Suppressor macrophage treated with lipopolysaccharide for 4 hours (primary cell): ENCODE measurements at places on chromosomes 12 and 14.

DNA sequence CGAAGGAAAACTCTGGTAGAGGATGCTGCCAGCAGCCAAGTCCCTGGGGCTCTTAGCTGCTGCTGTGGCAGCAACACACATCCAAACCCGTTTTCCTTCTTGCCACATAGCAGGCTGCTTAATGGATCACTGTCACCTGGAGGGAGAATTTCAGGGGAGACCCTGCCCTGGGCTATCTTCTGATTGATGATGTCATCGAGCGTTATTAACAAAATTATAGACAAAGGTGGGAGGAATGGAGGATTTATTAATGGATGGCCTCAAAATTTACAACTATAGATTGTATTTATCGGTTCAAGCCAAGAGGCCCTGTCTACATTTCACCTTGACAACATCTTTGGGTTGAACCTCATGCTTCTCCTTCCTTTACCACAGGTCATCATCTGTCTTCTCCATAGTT, 120.8 kb upstream of the PZP start:
- no peak for DNase-seq

DNA sequence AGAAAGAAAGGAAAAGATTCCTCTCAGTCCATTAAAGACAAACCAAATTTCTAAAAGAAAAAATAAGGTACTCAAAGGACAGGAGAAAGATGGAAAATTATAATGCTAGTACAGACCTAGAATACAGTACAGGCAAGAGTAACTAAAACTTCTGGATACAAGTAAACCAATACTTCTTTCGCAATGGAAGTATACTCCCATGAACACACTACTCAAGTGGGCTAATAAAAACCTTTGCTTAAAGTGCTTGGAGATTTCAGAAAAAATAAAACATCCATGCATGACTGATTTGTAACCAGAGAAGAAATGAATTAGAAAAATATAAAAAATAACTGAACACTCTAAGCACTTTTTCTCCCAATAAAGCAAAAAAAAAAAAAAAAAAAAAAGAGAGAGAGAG, 3.5 kb downstream of the ZBTB25 start:
- no peak for DNase-seq

GRCh38 chr12:116939734-116940133, 29.0 kb downstream of the FBXW8 start:
- DNase-seq, result no peak

DNA sequence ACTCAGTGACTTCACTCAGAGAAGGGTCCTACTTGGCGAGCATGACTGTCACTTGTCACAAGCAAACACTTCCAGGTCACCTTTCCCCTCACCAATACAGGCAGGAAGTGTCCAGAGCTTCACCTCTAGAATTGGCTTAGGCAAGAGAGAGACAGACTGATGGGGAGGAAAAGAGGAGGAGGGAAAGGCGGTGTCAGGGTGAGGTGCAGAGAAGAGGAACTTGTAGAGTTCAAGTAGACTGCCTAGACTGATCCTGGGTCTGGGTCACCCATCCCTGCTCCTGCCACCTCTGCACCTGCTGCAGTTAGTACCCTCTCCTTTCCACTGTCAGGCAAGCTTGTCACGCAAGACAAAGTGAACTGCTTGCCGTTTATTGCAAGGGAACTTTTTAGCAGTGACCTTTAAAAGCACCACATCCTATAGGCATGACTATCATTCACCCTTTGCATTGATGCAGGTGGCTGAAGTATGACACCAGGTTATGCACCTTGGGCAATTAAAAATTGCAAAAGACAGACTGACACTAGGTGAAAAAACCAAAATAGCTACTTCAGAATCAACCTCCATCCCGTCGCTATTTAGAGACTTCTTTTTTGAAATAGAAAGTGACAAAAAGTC, 292.4 kb downstream of the SYT1 start:
- no peak for DNase-seq

- no peak for DNase-seq
Measured at GRCh38 chr14:104567141-104567956, 12.2 kb upstream of the C14orf180 start.

DNA sequence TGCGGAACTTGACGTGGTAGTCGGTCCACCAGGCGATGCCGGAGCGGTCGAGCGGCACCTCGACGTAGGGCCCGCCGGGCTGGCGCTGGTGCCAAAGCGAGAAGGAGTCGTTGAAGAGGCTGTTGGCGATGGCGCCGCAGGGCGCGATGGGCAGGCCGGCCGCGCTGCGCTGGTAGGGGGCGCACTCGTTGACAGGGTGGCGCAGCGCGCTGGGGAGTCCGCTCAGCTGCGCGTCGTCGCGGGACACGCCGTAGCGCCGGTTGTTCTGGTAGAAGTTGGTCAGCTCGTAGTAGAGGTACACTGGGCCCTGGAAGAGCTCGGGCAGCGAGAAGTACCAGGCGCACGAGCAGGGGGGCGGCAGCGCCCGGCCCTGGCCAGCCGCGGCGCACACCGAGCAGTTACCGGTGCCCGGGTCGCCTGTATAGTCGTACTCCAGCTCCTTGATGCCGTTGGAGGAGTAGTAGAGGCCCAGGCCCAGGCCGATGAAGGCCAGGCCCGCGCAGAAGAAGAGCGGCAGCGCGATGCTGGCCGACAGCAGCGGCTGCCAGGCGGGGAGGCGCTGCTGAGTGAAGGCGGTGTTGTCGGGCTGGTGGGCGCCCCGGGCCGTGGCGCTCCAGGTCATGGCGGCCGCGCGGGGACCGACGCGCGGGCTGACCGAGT, 482 bp downstream of the TMEM30B start:
- peak; percentile 65 for DNase-seq

- DNase-seq, result no peak
Measured at GRCh38 chr14:99321236-99321925, 49.4 kb upstream of the BCL11B start.

DNA sequence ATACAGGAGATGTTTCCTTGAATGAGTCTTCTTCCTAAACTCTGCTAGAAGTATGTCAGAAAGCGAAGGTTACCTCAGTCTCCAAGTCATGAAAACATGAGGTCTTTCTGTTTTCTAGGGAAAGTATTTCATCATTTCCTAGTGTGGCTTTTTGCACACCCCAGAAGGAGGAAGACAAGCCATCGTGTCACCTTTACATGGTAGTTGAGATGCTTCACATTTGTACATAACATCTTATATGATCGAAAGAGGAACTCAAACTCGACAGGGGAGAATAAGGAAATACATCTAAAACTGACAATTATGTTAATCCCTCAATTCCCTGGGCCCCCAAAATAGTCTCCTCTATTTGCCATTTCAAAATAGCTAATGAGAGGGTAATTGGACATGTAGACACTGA, 214.1 kb upstream of the PLEKHG7 start:
- peak; percentile 34 for DNase-seq

DNA sequence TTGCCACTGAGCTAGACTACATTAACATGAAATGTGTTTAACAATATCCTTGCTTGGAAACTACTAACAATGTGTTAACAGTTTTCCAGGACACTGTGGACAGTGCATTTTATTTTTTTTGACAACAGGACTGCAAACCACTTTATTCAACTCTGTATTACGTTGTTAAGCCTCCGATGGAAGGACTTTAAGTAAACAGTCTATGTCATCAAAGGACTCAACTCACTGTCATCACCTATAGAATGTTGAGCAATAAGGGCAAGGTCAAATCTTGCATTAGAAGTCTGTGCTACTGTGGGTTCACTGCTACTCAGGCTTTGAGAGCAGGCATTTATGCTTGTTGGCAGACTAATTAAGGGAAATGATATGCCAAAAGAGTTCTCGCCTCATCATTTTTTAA, 483.7 kb downstream of the FLRT2 start:
- no peak for DNase-seq

DNA sequence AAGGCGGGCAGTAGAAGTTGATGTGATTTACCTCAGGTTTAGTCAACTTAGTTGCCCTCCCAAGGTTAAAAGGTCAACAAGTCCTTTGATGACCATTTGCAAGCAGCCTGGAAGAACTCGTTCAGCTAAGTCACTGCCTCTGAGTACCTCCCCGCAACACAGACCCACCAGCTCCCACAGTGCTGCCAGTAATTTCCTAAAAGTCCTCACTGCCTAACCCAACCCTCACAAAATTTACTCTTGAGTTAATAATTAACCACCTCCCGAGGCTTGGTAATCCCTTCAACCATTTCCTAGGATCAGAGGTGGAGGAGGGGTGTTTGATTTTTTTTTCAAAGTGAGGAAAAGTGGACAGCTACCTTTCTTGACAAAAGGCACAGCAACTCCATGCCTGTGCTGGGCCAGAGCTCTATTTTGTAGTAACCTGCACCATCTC, 55.8 kb downstream of the MAP3K9 start:
- DNase-seq, result no peak

- DNase-seq, result no peak
Measured at GRCh38 chr12:92404921-92405320, 259.3 kb upstream of the BTG1 start.

GRCh38 chr12:107027636-107028053, 40.7 kb upstream of the MTERF2 start:
- peak; percentile 58 for DNase-seq

GRCh38 chr12:94282675-94283074, 134.3 kb downstream of the PLXNC1 start:
- DNase-seq, result no peak

- DNase-seq, result peak; percentile 61
Measured at GRCh38 chr14:60064491-60065072, 27.1 kb upstream of the PCNX4 start.

- DNase-seq, result peak; percentile 44
Measured at GRCh38 chr12:94603434-94604365, 46.7 kb downstream of the TMCC3 start.

DNA sequence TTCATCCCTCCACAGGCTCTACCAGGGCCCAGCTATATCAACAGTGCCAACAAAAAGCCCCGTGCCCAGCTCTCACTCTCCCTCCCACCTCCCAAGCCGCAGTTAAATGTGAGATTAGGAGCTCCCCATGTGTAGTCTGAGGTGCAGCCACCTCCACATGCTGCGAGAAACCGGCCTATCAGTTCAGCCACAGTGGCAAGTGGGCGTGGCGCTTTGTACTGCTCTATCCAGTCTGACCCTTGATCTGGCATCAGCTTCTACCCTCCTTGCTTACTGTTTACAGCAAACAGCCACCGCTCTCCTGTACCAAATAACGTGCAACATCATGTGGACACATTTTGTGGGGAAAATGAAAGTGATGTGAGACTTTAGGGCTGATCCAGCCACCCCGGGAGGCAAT, 1.7 kb downstream of the PLEK2 start:
- DNase-seq, result no peak

- peak; percentile 85 for DNase-seq
Measured at GRCh38 chr12:26704684-26705460, 128.1 kb downstream of the ITPR2 start.

DNA sequence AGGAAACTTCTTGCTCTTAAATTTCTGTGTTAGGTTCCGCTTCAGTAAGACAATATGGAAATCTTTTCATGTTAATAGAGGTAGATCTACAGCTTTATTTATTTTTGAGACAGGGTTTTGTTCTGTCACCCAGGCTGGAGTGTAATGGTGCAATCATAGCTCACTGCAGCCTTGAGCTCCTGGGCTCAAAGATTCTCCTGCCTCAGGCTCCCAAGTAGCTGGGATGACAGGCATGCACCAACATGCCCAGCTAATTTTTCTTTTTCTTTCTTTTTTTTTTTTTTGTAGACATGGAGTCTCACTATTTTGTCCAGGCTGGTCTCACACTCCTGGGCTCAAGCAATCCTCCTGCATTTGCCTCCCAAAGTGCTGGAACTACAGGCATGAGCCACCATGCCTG, 70.1 kb downstream of the DAO start:
- no peak for DNase-seq

DNA sequence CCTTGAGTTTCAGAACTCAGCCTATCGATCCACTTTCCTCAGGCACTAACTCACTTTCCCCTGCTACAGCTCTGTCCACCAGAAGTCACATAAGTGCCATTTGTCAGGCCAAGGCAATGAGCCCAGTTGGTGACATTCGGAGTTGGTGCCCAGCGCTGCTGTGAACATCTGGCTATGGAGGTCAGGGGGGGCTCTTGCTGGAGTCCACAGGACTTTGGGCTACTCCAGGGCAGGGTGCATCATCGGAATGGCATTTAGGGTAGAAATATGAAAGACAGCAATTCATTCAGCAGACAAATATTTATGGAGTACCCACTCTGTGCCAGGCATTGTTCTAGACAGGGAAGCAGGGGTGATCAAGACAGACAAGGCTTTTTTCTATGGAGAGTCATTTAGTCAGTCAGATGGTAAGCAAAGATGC, 1.5 kb upstream of the PPP1CC start:
- no peak for DNase-seq

DNA sequence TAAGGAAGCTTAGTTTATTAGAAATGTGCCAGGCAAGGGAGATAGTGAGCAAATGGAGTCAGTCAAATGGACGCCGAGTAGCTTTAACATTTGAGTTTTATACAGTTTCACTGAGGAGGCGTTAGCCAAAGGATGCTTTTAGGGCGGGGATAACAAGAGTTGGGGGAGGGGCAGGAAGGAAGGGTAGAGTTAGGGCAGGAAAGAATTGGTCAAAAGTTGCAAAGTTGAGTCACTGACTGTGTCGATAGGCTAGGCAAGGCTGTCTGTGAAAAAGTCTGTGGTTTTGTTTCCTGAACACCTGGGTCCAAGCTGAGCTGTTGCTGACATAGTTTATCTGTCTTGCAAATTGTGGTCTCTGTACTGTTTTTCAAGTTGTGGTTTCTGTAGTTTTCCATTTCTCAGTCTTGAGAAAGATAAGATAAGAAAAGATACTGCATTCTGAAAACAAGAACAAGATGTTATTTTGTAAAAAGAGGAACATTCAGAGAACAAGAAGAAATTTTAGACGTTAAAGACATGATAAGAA, 62.6 kb upstream of the RESF1 start:
- DNase-seq, result no peak

GRCh38 chr12:121883315-121883660, 5.3 kb upstream of the PSMD9 start:
- DNase-seq, result no peak

- no peak for DNase-seq
Measured at GRCh38 chr12:106074706-106075392, 63.9 kb downstream of the NUAK1 start.

- no peak for DNase-seq
Measured at GRCh38 chr14:54261283-54261682, 135.5 kb upstream of the CDKN3 start.

DNA sequence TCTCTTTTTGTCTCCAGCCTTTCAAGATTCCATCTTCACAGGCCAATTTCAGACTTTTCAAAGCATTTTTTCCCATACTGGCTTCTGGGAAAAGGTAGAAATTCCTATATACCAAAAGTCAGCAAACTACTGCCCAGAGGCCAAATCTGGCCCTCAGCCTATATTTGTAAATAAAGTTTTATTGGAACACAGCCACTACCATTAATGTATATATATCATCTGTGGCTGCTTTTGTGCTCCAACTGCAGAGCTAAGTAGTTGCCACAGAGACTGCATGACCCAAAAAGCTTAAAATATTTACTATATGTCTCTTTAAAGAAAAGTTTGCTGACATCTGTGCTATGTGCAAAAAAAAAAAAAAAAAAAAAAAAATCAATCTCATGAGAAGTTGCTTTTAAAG, 76.3 kb downstream of the KSR2 start:
- DNase-seq, result no peak

- peak; percentile 6 for DNase-seq
Measured at GRCh38 chr14:66746316-66747006, 238.5 kb downstream of the GPHN start.

DNA sequence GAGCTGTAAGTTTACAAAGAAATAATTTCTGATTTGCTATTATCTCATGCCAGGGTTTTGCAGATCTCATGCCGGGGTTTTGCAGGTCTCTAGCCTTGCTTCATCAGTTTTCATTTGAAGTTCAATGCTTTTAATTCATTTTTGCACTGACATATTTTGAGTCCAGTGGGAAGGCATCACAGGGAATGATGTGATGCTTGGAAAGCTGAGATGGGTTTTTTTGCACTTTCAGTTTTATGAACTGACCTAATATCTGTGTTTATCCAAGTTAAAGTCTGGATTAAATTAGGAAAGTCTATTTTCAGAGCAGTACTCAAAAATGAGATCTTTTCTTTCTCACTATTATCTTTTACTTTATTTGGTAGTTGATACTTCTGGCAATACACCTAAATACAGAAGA, 23.6 kb upstream of the REP15 start:
- no peak for DNase-seq
